ENCODE measurements at places on chromosomes 7 and 10.
A peak's percentile ranks its signal among the peaks of the same experiment; 100 is the strongest.

- DNase-seq: peak; percentile 71
These were observed 11.9 kb upstream of the LRRC27 start for GRCh38 chr10:132319853-132320653.

DNA sequence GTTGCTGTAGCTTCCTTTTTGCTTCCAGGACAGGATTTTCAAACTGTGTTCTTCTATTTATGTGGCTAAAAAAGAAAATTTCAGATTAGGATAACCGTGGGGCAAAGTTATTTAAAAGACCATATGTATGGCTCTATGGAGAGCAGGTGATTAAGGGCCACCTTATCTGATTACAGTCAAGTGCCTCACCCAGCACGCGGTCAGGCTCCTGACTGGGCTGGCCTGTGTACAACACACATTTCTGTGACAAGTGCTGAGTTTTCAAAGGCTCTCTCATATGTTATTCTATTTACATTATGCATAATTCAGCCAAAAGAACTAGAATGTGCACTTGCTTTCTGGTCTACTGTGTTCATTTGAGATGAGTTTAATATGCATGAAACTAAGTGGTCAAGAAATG, 547.4 kb downstream of the PHTF2 start:
- no peak for DNase-seq

DNA sequence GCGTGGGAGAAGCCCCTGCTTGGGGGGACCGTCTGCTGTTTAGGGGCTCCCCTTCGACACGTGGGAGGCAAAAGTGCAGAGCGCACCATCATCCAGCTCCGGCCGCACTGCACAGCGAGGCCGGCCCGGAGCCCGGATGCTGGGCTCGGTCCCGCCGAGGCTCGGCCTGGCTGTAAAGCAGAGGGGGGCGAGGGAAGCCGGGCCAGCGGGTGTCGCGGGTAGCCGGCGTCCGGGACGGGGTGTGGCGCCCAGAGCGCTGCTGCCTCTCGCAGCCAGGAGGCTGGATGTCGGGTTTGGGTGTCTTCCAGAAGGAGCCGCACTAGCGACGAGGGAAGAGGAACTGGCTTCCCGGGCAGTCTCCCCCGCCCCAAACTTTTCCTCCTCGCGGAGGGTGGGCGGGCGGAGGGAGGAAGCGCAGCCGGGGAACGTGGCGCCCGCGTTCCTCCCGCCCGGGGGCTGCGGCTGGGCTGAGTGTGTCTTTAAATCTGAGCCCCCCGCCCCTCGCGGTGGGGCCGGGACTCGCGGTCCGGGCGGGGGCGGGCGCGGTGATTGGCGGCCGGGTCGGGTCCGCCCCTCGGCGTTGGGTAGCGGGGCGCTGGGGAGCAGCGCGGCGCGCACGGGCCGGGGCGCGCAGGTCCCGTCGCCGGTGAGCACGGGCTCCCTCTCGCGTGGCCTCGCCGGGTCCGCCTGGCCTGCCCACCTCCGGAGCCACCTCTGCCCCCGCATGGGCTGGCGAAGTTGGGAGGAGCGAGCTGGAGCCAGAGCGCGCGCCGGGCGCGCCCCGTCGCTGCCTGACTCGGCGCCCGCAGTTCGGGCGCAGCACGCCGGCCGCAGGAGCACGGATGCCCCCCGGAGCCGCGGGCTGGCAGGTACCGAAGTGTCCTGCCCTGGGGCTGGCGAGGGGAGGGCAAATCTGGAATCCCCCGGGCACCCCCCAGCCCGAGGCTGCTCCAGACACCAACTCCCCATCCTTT, at the start of gene PALD1:
Gene PALD1, plus strand, starts transcription at position 577 of the 974 bp plus-strand sequence. CDS start 47,185 bp downstream, outside the sequence.
- DNase-seq: no peak

- DNase-seq: no peak
These were observed 118.7 kb upstream of the SEC61G start for GRCh38 chr7:54877683-54878082.

DNA sequence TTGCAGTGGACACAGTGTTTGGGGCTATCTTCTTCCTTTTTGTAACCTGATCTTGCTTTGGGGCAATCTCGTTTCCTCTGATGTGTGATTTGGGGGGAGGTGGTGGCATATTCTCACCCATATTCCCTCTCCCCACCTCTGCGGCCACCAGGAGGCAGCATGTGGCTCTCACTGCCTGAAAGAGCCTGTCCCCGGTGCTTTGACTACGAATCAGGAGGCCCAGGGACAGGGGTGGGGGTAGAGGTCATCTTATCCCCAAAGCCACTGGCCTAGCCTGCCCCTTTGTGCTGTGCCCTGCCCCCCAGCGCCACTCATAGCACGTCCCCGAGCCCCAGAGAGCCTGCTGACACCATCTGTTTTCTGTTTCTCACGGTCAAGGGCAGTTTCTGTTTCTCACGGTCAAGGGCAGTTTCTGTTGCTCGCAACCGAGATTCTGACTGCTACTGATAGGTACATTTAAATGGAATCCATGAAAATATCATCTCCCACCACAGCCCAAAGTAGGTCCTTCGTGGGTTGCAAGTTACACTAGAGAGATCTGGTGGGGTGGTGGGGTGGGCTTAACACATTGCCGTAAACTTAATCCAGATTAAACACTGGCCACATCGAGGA, 28.2 kb downstream of the PHYH start:
- no peak for DNase-seq

DNA sequence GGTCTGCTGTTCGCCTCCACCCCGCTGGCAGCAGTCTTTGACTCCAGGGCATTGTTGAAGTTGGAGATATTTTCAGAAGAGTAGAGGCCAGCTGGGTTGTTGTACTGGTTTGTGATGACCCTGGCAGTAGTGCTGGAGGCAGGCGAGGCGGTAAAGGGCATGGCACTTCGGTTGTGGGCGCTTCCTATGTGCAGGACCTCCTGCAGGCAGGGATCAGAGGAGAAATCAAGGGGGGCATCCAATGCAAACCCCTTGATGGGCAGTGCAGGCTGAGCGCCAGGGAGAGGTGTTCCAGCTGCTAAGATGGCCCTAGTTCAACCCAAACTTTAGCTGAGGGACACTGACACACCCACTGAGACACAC, 27.0 kb downstream of the PDLIM1 start:
- no peak for DNase-seq

DNA sequence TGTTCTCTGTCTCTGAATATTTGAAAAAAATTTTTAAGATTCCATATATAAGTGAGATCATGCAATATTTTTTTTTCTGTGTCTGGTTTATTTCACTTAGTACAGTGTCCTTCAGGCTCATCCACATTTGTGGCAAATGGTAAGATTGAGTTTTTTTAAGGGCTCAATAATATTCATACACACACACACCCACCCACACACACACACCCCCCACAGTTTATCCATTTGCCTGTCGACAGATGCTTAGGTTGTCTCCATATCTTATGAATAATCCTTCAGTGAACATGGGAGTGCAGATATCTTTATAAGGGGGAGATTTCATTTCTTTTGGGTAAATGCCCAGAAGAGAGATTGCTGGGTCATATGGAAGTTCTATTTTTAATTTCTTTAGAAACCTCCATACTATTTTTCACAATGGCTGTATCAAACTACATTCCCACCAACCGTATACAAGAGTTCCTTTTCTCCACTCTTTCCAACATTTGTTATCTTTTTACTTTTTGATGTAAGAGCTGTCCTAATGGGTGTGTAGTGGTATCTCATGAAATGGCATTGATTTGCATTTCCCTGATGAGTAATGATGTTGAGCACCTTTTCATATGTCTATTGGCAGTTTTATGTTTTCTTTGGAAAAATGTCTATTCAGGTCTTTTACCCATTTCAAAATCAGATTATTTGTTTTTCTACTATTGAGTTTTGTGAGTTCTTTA, 35.0 kb downstream of the AUTS2 start:
- peak; percentile 35 for DNase-seq

GRCh38 chr7:134140889-134141867, 14.0 kb downstream of the LRGUK start:
- DNase-seq: no peak

GRCh38 chr10:97759158-97759887, 12.5 kb downstream of the SFRP5 start:
- no peak for DNase-seq

- DNase-seq: no peak
These were observed 478.3 kb downstream of the DNAJB6 start for GRCh38 chr7:157814931-157815705.

DNA sequence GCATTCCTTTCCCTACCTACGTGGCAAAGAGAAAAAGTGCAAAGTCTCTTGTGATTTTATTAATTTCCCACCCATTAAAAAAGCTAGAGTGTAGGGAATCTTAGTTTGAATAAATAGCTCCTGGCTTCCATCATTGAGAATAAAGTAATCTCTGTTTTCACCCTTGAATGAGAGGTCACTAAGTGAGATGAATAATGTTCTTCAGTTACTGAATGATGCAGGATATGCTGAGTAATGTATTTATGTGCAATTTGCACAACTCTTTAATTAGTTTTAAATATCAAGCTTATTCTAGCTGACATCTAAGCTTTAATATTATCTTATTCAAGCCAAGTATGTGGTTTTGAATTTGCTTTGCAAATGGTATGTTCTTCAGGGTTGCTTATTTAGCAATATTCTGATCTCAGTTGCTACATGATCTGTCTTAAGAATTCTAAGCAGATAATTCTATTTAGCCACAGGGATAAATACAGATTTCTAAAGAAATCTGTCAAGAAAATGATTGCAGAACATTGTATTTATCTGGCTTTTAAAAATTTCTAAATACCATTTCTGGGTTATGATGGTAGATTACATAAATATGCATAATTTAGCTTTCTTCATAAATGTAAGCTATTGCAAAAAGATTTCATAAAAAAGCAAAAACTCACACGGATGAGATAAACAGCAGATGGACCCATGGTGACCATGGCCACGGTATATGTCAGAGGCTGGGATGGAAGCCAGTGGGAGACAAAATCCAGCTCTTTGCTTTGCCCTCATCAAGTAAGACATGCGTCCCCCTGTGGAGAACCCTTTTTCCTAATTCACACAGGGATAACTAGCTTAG, 141.0 kb downstream of the MACC1 start:
- no peak for DNase-seq

- DNase-seq: no peak
These were observed 81.3 kb downstream of the VWDE start for GRCh38 chr7:12322284-12322902.

DNA sequence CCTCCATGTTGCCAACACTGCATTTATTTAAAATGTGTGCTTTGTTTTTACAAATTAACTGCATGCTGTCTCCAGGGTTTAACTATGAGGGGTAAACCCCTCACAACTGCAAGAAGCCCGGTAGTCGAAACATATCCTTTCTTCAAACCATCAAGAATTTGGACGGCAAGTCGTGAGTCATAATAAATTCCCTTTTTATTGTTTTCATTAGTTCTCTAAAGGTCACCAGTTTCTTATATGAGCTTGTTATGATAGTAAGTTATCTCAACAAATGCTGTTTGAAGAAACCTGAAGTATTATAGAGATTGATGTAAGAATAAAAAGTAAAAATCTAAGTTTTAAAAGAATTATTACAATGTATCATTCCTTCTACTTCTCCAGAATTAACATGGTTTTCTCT, 12.2 kb upstream of the FIGNL1 start:
- no peak for DNase-seq

DNA sequence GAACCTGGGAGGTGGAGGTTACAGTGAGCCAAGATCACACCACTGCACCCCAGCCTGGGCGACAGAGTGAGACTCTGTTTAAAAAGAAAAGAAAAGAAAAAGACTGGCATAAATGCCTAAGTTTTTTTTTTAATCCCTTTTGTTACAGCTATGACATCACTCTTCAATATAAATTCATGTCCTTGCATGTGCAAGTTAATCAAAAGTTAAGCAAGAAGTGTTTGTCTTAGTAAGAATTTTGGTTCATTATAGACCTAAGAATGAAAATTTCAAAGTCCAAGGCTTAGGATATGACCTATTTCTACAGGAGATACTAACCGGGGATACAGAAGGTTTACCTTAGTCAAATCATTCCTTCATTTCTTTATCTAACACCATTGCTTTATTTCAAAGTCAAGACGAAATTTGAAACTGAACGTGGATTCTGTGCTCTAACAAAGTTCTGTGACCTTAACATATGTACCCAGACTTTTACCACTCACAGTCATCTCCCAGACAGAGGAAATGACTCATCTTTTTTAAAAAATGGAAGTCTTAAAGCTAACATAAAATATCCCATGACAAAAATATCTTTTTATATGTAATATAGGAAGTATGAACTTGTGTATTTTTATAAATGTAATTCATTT, 29.3 kb upstream of the ITGB8 start:
- no peak for DNase-seq

DNA sequence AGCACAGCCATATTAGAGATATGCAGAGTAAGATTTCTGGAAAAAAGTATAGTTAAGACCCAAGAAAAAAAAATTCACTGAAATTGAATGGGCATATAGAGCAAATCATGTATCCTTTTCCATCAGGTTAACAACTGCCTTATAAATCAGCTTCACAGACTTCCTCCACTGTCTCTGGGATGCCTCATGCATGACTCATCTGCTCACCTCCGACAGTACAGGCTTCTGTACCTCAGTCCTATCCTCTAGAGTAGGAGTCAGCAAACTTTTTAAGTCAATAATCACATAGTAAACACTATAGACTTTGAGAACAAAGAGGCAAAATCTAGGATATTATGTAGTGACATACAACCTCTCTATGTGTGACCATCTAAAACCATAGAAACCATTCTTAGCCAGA, 211.6 kb upstream of the SP8 start:
- no peak for DNase-seq

DNA sequence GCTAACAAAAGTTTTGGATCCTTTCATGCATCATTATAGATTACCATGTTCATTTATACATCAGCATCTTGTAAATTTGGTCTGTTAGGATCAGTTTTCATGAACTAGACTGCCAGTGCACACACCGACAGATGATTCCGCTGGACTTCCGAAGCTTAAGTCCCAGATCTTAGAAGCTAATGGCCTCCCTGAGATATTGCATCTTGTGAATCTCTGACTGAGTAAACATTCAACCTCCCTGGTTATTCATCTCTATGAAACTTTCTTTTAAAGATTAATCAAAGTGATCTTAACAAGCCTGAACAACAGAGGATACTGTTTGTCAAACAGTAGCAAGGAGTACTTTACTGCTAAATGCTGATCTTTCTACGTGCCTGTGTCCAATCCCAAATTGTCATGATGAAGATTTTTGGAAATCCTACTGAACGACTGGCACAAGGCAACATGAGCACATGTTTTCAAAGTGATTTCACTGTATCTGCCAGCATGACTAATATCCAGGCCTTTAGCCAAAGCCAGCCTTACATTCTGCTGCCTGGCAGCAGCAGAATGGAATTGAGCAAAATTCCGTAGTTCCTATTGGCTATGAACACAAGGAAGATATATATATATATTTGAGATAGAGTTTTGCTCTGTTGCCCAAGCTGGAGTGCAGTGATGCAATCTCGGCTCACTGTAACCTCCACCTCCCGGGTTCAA, 91.3 kb upstream of the ANK3 start:
- peak; percentile 67 for DNase-seq

GRCh38 chr7:113784956-113785355, 133.9 kb downstream of the PPP1R3A start:
- DNase-seq: no peak

DNA sequence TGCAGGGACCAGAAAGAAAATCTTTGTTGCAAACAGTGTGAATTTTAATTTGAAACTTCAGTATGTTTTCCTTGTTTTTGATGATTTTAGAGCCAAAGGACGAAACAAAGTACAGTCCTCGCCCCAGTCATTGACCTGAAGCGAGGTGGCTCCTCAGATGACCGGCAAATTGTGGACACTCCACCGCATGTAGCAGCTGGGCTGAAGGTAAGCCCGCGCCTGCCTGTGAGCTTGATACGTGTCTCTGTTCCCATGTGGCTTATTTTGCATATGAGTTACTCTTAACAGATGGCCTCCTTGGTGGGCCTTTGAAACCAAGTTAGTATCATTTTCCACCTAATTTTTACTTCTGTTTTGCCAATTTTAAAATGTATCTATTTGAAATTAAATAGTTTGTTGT, 12.3 kb downstream of the RBM17 start:
- DNase-seq: no peak

- DNase-seq: no peak
These were observed 44.6 kb downstream of the COL28A1 start for GRCh38 chr7:7491044-7491443.
